OCI-LY7 (cell line): ENCODE measurements at places on chromosomes 13 and 19. TPM values are rescaled to one million over a fixed set of nuclear protein-coding genes. Genes with fewer than 3 reads are reported as not detected.

- DNase-seq, result no peak
These were observed 26.5 kb downstream of the FAM216B start for GRCh38 chr13:42807866-42808265.

DNA sequence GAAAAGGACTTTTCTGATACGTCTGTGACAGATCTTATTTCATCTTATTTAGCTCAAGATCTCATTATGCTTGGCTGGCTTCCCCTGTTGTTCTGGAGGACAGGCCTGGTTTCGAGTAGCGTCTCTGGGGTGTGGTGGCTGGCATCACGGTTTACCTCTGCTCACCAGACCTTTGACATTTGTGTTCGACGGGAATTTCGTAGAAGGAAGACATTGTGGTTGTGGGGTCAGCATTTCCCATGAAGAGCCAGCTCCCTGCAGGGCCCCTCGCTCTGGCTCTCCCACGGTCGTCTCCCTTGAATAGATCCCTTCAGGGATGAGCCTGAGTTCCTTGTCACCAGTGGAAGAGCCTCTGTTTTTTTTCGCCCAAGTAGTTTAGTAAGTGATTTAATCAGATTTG lies 78.6 kb upstream of the TEX29 start:
- DNase-seq, result no peak

GRCh38 chr19:42216653-42217519 lies 591 bp downstream of the DEDD2 start:
- peak; percentile 69 for DNase-seq

DNA sequence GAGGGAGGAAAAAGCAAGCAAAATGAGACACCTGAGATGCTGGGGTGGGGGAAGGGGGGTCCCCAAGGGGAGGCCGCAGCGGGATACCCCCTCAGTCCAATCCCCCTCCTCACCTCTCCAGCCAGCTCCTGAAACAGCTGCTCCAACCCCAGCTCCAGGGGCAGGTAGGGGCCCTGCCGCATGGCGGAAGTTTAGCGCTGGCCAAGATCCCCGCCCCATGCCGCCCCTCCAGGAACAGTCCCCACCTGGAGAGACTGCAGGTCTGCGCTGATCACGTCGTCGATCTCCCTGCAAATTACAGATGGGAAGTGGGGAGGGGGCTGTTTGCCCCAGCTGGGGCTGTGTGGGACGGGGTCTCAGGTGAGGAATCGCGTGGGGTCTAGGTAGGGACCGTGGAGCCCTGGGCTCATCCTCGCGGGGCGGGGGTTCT lies 9.0 kb downstream of the CAPN12 start:
- peak; percentile 25 for DNase-seq

GRCh38 chr19:48461982-48462655 lies 6.7 kb downstream of the KCNJ14 start:
- DNase-seq, result peak; percentile 35

GRCh38 chr13:75102001-75102716 lies 379.8 kb downstream of the TBC1D4 start:
- no peak for DNase-seq

DNA sequence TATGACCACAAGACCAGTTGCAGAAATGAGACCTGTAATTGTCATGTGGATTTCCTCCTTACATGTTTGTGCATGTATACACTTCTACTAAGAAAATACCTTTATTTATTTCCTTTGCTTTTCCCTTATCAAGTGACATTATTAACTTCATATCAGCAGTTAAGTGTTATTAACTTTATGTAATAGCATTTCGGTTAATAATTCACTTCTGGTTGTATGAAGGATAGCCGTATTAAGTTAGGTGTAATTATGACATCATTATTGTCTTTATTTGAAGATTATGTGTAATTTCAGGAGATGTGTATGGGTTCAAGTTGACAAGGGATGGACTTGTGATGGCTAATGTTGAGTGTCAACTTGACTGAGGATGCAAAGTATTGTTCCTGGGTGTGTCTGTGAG lies 881.2 kb upstream of the ATXN8OS start:
- DNase-seq, result no peak

- no peak for DNase-seq
These were observed 802.7 kb downstream of the PCDH9 start for GRCh38 chr13:66427458-66427861.

- no peak for DNase-seq
These were observed 68.2 kb downstream of the ZNF100 start for GRCh38 chr19:21699197-21699596.

DNA sequence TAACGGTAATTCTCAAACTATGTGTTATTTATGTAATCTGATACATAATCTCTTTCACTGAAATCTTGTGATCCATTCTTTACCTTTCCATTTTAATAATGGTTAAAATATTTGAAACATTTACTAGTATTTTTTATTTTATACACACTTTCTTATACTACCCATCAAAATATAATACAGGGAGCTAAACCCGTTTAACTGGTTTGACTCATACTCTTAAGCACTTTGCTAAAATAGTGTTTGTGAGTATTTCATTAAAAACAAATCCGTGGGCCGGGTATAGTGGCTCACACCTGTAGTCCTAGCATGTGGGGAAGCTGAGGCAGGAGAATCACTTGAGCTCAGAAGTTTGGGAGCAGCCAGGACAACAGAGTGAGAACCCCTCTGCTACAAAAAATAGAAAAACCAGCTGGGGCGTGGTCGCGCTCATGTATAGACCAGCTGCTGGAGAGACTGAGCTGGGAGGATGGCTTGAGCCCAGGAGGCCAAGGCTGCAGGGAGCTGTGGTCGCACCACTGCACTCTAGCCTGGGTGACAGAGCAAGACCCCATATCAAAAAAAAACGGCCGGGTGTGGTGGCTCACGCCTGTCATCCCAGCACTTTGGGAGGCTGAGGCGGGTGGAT lies 43.8 kb upstream of the DCUN1D2 start:
- DNase-seq, result no peak

- DNase-seq, result no peak
These were observed 398.9 kb downstream of the IRS2 start for GRCh38 chr13:109387471-109387870.

DNA sequence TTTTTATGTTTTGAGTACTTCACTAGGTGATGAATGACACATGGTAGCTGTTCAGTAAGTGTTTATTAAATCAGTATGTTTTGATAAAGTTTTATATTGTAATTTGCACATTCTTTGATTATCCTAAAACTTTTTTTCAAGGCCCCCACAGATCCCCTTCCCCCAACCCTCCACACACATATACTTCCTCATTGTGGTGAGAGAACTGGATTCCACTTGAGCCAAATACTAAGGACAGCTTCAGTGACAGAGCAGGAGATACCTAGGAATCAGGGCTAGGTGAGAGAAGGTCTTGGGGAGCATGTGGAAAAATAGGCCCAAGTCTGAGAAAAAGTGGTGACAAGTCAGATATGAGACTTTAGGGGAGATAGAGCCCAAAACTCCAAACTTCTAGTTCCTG lies 174.6 kb downstream of the TDRD3 start:
- DNase-seq, result no peak

GRCh38 chr19:32063601-32064000 lies 281.8 kb upstream of the ZNF507 start:
- no peak for DNase-seq

GRCh38 chr19:27993619-27994570 lies 1219.1 kb downstream of the UQCRFS1 start:
- no peak for DNase-seq

DNA sequence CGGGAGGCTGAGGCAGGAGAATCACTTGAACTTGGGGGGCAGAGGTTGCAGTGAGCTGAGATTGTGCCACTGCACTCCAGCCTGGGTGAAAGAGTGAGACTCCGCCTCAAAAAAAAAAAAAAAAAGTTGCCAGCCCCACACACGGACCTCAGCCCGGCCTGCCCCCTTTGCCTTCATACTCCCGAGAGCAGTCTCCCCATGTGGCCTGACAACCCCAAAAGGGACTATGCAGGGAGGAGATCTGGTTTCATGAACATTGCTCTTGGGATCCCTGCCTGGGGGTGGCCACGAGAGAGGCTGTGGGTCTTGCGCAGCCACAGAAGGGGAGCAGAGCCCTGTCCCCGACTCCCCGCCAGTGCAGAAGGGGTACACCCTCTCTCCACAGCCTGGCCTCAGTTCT lies 30.9 kb upstream of the ADGRE5 start:
- DNase-seq, result no peak

- no peak for DNase-seq
These were observed 11.3 kb downstream of the DCUN1D2 start for GRCh38 chr13:113479179-113479578.

DNA sequence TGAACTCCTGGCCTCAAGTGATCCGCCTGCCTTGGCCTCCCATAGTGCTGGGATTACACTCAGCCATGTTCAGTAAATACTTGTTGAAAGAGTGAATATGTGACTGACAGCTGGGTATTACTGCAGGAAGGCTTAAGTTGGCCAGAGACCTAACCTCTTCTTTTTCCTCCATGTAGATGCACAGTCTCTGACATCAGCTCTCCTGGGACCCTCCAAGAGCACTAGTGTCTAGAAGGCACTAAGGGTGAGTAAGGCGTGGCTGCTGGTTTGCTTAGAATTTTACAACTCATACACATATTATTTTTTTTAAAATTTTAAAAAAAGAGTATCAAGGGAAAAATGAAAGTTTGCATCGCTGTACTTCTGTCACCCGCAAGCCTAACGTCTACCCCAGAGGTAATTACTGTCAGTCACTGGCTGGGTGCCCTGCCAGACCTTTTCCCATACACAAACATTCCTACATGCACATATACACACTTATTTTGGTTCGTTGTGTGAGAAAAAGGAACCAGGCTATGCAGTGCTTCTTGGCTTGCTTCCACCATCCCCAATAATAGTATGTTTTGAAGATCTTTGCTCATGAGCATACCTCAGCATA lies 122.0 kb downstream of the SIPA1L3 start:
- DNase-seq, result no peak

DNA sequence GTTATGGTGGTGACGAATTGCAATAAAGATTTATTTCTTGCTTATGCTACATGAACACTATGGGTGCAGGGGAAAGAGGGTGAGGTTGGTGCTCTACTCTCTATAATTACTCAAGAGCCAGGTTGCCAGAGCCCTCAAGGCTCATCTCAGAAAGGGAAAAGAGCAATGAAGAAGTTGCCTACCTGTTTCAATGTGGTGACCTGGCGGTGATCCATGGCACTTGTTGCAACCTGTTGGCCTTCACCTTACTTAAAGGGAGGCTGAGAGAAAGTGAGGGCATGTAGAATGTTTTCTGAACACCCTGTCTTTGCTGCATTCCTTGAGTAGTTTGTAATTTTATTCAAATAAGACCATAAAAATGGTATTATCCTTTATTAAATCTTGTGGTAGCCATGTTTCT lies 394.4 kb downstream of the GPC6 start:
- DNase-seq, result no peak

GRCh38 chr13:112255550-112256120 lies 120.5 kb upstream of the SPACA7 start:
- no peak for DNase-seq

DNA sequence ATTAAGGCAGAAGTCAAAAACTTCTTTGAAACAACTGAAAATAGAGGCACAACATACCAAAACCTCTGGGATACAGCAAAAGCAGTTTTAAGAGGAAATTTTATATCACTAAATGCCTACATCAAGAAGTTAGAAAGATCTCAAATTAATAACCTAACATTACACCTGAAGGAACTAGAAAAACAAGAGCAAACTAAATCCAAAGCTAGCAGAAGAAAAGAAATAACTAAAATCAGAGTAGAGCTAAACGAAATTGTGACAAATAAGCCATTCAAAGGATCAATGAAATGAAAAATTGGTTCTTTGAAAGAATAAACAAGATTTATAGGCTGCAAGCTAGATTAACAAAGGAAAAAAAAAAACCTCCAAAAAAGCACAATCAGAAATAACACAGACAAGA lies 2.5 kb upstream of the GPR42 start:
- no peak for DNase-seq

- peak; percentile 97 for DNase-seq
These were observed at the start of gene ZNF439 for GRCh38 chr19:11848594-11849469. TSS of gene ZNF439 (plus strand) at chr19:11848726. CDS start at chr19:11848868, 142 bp downstream.

DNA sequence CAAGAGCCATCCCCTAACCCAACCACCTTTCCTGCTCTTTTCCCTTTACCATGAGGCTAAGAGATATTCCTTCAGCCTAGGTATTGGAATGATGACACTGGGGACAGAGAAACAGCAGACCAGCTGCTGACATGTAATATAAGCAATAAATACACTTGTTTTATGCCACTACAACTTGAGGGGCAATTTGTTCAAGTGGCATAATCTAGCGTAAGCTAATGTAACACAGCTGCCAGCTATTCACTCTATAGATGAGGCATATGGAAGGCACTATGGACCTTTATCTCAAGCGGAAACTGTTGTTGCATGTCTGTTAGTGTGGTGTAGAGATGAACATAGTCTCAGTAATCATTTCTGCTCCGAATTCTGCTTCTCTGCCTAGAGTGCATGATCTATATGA lies 111.1 kb downstream of the STARD13 start:
- DNase-seq, result no peak

DNA sequence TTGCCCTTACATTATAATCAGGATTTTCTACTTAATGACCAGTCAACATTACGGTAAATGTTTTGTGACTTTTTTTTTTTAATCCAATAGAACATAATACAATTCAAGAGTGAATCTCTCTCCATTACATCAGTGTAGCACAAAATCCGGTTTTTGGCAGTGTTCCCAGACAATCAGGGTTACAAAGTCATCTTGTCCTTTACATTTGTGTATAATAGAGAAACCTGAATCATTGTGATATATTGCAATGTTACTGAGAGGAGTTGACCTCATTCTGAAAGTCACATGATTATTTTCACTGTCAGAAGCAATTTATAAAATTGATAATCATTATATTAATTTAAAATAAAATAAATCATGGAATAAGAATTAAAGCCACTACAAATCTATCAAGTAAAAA lies 1346.0 kb upstream of the SPRY2 start:
- no peak for DNase-seq

DNA sequence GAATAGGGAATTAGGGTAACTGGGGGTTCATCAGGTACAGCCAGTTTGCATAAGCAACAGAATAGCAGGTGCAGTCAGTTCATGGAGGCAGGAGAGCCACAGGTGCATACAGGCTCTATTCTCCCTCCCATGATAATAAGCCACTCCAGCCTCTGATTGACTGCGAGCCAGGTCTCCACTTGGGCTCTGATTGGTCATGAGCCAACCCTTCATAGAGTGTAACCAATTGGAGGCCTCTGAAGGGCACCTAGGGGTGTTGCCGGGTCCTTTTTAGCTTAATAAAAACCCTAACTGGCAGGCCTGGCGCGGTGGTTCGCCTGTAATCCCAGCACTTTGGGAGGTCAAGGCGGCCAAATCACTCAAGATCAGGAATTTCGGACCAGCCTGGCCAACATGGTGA lies 8.7 kb upstream of the CKM start:
- DNase-seq, result no peak

The KLC3 gene
- not detected in 2 replicates for total RNA-seq

The ESD gene
- total RNA-seq, result 41.6 and 44.1 TPM in 2 replicates

The ZNRF4 gene
- total RNA-seq, result not detected in 2 replicates

The CYP2F1 gene
- not detected in 2 replicates for total RNA-seq

The RAVER1 gene
- 90.7 and 95.8 TPM in 2 replicates for total RNA-seq

The FCER2 gene
- total RNA-seq, result 3.9 and 4.6 TPM in 2 replicates

The SEMA6B gene
- not detected in 2 replicates for total RNA-seq
